ENCODE measurements at places on chromosomes 3 and 15.

DNA sequence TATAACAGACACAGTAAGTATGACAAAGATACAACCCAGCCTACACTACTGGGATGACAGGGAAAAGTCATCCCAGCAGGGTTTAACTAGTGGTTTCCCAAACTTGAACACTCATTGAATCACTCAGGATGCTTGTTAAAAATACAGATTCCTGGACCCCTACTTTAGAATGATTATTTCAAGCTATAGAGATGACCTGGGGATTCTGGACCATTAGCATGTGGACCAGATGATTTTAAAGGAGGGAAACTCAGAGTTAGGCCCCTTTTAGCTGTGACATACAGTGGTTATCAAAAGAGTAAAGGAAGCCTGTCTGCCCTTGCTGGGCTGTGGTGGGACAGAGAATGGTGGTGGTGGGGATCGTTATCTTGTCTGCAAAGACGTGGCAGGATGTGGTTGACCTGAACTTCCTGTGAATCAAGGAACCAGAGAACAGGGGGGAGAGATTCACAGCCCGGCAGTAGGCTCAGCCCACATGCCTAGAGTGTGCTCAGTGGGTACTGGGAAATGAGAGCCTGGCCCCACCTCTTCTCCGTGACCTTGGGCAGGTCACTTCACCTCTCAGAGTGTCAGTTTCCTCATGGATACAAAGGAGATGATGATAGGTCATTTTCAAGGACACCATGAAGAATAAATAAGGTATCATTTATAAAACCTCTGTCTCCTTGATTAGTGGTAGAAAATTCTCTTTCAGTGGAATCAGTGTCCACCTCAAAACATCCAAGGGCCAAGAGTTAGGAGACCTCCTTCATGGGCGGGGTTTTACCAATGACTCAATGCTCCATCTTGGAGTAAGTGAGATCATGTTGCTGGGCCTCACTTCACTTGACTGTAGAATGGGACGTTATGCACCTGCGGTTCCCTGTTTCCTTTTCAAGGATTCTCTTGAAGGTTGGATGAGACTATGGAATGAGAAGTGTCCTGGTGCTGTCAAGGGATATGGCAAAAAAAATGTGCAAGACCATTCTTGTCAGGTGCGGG lies 306.5 kb downstream of the RPLP1 start:
- peak; percentile 96 for DNase-seq

DNA sequence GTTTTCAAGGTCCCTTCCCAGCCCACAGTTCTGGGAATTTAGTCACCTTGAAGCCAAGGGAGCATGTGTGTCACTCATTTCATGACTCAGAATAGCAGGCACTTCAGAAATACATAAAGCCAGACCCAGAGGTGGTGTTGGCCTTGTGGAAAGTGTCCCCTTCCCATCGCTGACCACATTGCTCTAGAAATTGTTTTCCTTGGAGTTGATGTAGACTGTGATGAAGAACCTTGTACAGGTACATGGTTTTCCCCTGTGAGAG lies 158.8 kb downstream of the SLCO3A1 start:
- no peak for DNase-seq

DNA sequence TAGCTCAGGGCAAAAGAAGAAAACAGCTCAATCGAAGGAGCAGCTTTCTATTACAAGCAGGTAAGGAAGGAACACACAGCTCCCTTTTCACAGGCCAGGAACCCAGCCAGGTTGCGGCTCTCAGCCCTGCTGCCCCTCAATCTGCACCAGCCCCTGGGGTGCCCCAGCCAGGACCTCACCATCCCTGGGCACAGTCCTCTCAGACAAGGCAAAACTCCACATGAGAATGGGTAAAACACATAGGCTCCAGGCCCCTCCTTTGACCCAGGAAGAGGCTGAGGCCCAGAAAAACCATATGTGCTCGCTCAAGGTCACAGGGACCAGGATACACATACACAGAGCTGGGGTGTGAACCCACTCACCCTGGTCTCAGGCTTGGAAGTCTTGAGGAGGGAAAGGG lies 178.7 kb upstream of the TLE3 start:
- no peak for DNase-seq

DNA sequence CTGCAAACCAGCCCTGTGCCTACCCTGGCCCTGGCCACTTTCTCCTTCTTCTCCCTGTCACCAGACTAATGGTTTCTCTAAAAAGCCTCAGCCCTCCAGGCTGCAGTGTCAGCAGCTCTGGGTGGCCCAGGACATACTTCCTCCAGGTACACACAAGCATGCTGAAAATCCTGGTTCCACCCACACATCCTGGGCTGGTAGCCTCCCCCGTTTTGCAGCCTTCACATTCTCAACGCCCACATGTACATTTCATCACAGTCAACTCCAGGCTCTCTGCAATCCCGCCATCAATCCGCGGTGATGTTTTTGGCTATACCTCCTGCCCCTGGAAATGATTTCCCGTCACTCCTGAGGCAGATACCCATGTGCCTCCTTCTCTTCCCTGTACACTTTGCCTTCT lies 59.4 kb downstream of the MAGEF1 start:
- DNase-seq = no peak

GRCh38 chr3:167876620-167877281 lies 141.2 kb downstream of the SERPINI1 start:
- DNase-seq = no peak

DNA sequence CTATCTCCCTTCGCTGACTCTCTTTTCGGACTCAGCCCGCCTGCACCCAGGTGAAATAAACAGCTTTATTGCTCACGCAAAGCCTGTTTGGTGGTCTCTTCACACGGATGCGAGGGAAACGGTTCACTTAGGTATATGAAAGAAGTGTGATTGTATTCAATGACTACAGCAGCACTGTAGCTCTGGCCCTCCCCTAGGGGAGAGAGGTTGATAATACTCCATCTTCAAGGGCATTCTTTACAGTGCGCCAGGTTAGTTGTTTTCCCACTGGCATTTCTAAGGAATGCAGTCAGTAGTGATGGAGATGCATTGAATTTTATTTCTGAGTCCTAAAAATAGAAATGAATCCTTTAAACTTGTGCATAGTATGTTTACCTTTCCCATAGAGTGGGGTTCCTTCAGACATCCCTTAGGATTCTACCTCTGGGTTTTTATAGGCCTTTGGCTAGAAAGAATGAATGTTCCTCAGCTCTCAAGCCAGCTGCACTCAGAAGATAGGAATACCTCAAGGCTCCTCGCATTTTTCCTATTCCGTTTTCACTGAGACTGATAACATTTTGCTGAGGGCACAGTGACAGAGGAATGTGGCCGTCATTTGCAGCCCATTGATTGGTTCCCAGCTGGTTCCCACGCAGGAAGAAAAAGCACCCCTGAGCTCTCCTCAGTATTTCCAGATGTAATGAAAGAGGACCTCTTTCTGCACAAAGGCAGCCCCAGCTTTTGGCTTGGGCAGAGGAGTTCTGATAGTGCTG lies 131.8 kb upstream of the C2CD4B start:
- no peak for DNase-seq

- DNase-seq = no peak
Measured at GRCh38 chr15:69013726-69014406, 629 bp upstream of the NOX5 start.
